ENCODE measurements at places on chromosomes 16 and 17.
A peak's percentile ranks its signal among the peaks of the same experiment; 100 is the strongest.

GRCh38 chr16:30143347-30143702 is 20.3 kb upstream of the MAPK3 start:
- no peak for DNase-seq

- DNase-seq: no peak
Observed at GRCh38 chr16:80973991-80974390, 32.7 kb downstream of the CMC2 start.

GRCh38 chr17:17904166-17905035 is 67.6 kb upstream of the SREBF1 start:
- DNase-seq: no peak

GRCh38 chr17:64202683-64203344 is 60.2 kb downstream of the TEX2 start:
- DNase-seq: no peak

DNA sequence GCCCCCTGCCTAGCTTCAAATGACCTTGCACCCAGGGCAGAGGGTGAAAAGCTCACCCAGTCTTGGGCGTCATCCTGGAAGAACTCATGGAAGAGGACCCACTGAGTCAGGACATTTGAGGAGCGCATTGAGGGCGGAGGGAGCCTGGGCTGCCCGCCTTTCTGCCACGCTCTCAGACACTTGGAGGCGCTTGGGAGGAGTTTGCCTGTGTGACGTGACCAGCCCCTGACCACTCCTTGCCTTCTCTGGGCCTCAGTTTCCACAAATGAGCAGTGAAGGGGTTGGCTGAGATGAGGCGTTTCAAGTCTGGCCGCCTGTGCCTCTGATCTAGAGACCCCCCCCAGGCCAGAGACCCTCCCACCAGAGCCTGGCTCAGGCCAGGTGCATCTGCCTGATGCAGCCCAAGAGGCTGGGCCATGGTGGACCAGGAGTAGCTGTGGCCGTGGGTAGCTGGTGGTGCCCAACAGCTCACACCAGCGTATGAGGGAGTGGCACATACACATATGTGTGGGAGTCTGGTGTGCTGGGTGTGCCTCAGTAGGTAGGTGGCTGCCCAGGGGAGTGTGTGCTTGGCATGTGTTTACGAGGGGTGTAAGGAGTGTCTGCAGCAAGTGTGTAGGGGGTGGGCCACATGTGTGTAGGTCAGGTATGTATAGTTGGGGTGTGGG is 80.2 kb upstream of the TOB1 start:
- no peak for DNase-seq

DNA sequence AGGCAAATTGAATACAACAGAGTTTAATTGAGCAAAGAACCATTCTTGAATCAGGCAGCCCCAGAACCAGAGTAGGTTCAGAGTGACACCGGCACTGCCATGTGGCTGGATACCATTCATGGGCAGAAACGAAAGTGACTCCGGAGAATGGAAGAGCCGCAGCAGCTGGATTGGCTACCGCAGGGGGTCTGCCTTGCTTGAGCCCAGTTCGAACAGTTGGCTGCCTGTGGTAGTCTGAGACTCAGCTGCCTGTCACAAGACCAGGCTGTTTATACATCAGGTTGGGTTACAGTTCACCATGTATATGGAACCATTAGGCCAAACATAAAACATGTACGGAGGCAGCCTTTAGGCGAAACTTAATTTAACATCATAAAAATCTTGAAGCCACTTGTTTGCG is 205.2 kb upstream of the CHMP6 start:
- no peak for DNase-seq

DNA sequence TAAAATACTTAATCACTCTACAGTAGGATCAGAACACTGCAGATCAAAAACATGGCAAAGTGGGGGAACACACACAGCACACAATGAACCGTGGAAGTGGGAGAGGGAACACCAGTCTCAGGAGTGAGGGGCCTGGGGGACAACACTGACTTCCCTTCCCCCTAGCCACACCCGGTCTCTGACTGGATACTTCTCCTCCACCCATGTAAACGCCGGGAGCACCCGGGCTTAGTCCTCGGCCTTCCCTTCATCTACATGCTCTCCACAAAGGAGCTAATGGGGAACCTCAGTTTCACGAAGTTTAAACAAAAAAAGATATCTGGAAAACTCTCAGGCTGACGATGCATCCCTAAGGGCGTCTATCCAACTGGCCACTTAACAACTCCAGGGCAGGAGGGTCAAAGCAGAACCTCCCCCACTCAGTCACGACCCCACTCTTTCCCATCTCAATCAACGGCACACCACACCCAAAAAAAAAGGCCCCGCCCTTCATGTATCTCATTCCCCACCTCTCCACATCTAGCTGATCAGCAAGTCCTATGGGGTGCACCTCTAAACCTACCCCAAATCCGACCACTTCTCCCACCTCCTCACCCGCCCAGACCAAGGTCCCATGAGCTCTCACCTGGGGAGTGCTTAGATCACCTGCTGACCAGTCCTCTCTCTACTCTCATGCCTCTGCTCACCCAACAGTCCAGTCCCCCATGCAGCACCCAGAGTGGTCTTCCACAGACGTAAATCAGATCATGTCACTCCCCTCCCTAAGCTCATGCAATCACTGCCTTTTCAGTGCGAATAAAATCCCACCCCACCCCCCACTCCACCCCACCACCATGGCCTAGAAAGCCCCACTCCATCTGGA is 7.4 kb downstream of the ZDHHC7 start:
- no peak for DNase-seq

GRCh38 chr16:73051961-73052360 is 4.0 kb upstream of the ZFHX3 start:
- no peak for DNase-seq

DNA sequence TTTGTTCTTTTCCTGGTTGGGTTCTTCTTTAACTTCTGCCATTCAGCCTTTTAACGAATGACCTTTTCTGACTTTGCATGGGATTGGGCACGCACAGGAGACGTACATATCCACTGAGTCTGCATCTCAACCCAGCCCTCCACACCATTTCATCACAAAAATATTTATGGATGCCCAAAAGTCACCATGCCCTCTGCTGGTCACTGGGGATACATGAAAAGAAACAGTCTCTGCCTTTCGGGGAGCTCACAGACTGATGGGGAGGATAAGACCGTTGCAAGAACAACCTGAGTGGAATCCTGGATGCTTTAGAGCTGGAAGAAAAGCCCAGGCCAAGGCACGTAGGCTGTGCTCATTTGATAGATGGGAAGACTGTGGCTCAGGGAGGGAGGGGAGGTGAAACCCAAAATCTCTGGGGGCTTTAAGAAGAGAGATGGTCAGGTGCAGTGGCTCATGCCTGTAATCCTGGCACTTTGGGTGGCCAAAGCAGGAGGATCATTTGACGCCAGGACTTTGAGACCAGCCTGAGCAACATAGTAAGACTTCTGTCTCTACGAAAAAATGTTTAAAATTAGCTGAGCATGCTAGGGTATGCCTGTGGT is 7.9 kb upstream of the MT2A start:
- no peak for DNase-seq

- DNase-seq: no peak
Observed at GRCh38 chr16:19882186-19882585, 2.5 kb downstream of the GPRC5B start.

- DNase-seq: no peak
Observed at GRCh38 chr17:44924107-44924544, 8.8 kb upstream of the GFAP start.

DNA sequence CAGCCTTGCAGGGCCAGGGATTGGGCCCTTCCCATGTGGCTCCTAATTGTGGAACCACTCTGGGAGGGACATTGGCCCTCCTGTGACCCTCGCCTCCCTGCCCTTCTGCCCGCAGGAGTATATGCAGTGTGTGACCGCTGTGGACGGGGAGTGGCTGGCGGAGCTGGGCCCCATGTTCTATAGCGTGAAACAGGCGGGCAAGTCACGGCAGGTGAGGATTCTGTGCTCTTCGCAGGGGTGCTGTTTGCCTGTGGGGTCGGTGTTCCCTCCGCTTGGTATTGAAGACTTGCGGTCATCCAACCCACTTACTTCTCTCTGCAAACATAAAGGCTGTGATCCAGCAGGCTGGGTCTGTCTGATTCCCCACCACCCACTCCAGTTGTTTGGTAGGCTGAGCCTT is 15.7 kb downstream of the DHX38 start:
- no peak for DNase-seq

DNA sequence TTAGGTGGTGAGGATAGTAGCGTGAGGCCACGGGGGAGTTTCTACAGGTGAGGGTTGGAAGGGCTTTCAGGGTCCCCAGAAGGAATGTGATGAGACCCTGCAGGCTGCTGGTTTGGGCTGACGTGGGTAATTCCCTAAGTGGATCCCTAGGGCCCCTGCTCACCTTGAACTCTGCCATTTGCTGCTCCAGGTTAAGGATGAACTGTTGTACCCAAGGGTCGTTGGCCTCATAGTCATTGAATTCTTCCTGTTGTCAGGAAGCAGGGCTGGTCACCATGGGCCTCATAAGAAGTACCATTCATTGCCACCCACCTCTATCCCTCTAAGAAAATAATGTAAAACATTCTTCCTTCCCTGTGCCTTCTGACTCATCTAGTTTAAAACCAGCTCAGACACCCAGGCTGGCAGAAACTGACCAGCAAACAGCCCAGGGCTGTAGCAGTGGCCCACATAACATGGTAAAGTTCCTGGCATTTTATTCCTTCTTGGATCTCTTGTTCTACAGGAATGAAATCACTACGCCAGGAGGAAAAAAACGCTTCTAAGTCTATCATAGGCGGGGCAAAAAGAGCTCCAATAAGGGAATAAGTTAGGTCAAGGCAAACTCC is 27.6 kb downstream of the FCSK start:
- DNase-seq: no peak

DNA sequence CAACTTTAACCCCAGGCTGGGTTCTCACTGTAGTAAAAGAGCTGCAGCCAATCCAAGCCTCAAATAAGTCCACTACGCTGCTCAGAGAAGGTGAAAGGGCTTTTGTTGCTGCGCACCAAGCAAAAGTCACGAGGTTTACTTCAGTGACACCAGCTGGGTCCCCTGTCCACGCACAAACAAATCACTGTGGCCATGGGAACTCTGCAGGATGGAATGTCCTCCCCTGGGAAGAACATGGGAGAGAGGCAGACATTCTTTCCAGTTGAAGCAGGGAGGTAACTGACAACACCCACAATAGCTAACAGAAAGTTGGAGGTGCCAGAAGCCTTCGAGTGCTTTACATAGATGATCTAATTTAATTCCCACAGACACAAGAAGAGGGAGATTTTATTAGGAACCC is 181.9 kb downstream of the PMP22 start:
- no peak for DNase-seq

GRCh38 chr17:50087246-50087911 is 7.8 kb upstream of the PDK2 start:
- peak; percentile 60 for DNase-seq

GRCh38 chr16:57446531-57447185 is 527 bp downstream of the CIAPIN1 start:
- no peak for DNase-seq

Measured in stimulated activated CD4-positive, alpha-beta T cell treated with anti-CD3 and anti-CD28 coated beads, Interleukin-1b, Interleukin-23, amount 100 ng/mL, for 1 hour (primary cell).